Lower leg skin (tissue), 4 donors: ENCODE measurements at places on chromosomes 7 and 10. TPM values are rescaled to one million over a fixed set of nuclear protein-coding genes. Genes with fewer than 3 reads are reported as not detected.

Gene CAMK2B
- total RNA-seq = 0.88 TPM

Gene ZP3
- 3.0 TPM for total RNA-seq

Gene ZC3HAV1L
- 39.6 TPM for total RNA-seq

GRCh38 chr7:101597941-101598340 lies 31.2 kb downstream of the MYL10 start:
- no peak for DNase-seq

DNA sequence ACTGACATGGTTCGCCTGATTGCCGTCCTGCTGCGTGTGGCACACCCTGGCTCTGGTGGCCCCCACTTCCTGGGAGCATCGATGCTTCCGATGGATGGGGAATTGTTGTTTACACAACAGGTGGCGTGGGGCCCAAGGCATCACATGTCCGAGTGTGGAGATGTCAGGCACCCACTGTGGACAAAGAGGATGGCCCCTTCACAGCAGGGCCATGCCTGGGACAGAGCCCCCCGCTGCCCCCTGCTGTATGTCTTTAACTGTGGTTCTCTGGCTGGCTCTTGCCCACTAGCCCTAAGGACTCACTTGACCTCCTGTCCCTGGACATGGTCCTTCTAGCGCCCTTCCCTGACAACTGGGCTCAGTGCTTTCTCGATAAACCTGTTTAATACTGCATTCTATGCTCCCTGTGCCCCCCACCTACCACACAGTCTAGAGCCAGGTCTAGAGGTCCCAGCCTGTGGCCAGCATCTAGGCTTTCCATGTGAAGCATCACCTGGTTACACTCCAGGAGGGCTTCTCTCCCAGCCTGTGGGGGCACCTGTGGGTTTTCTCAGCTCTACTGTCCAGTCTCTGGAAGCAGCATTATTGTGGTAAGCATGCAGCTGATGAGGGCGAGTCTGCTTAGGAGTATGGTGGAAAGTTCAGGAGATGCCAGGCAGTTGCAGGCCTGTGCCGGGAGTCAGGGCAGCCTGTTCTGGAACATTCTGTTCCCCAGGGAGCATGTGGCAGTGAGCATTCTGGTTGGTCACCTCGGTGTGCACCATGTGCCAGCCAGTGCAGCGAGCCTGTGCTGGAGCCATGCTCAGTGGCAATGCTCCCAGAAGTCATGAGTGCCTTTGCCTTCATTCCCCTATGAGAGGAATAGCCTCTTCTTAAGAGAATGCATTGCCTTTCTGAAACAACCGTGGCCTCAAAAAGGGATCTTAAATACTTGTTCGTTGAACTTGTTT lies 10.4 kb downstream of the ADCY1 start:
- DNase-seq = no peak

- DNase-seq = no peak
These were observed 72.5 kb upstream of the BTBD16 start for GRCh38 chr10:122198631-122199030.

Gene MKX
- total RNA-seq = 1.0 TPM

GRCh38 chr10:77380191-77380590 lies 257.4 kb downstream of the KCNMA1 start:
- DNase-seq = no peak

DNA sequence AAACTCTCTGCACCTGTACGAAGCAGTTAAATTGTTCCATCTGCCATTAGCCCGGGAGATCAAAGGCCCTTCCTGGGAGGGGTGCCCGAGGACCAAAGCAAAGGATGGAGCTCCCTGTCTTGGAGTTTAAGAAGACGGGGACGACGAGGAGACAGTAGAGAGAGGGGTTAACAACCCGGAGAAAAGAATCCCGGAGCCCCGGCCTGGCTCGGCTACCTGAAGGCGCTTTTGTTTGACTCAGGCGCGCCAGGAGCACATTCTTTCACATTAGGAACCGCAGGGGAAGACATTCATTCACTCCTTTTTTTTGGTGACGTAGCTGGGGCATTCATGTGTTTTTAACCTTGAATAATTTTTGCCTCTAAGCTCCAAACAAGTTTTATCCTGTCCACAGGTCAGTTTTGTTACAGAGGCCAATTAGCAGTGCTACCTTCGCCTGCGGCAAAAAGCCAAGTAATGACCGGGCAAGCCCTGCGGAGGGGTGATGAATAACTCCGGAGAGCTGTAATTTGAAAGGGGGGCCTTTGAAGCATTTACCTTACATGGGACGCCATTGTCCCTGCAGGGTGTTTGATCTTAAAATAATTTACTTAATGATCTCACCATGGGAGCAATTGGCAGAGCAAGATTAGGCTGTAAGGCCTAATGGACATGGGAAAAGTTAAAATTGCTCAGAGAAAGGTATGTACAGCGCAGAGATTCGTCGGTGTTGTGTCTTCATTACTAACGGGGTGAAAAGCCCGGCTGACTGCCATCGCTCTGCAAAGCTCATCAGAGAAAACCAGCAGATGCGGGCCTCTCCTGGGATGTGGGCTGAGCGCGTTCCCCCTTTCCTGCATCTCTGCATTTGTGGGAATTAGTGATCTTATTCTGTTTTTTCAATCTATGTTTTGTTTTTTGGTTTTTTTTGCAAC lies 258.0 kb upstream of the SP4 start:
- DNase-seq = no peak

Gene DDC
- 1.2 TPM for total RNA-seq

GRCh38 chr7:2934984-2935740 lies 91.1 kb upstream of the GNA12 start:
- DNase-seq = no peak

Gene PRPS1L1
- total RNA-seq = not detected

Gene UTF1
- not detected for total RNA-seq

GRCh38 chr10:31087011-31087410 lies 55.3 kb upstream of the ZNF438 start:
- DNase-seq = no peak
